ENCODE measurements at places on chromosomes 2 and 18.

GRCh38 chr2:203898657-203899056, 31.1 kb downstream of the CTLA4 start:
- DNase-seq, result no peak

DNA sequence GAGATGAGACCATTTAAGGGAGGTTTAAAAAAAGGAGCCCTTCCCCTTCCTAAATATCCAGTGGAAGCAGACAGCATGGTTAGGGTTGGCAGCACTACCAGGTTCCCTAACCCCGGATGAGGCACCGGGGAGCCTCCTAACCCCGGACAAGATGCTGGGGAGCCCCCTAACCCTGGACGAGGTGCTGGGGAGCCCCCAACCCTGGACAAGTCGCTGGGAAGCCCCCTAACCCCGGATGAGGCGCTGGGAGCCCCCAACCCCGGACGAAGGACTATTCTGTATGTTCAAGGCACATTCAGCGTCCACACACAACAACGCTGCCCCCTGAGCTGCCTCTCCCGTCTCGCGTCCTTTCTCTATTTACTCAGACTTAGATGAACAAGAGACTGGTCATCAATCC, 51.9 kb downstream of the ANKMY1 start:
- DNase-seq, result no peak

DNA sequence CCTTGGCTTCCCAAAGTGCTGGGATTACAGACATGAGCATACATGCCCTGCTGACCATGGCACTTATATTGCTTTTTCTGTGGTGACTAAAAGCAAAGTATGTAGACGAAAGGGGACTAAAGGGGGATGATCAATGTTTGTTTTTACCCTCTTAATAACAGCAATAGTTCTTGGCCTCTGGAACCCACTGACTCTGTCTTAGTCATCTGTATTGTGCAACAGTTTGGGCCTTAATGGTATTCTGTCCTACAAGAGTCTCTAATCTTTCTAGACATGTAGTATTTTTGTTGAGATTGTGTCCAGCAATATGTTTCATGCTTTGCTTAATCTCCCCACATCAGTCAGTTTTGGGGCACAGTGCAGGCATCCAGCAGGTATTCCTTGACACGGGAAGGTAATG, 359.9 kb upstream of the FANCL start:
- no peak for DNase-seq

- DNase-seq, result no peak
These were observed 987.4 kb downstream of the SUCLG1 start for GRCh38 chr2:83471655-83472054.

DNA sequence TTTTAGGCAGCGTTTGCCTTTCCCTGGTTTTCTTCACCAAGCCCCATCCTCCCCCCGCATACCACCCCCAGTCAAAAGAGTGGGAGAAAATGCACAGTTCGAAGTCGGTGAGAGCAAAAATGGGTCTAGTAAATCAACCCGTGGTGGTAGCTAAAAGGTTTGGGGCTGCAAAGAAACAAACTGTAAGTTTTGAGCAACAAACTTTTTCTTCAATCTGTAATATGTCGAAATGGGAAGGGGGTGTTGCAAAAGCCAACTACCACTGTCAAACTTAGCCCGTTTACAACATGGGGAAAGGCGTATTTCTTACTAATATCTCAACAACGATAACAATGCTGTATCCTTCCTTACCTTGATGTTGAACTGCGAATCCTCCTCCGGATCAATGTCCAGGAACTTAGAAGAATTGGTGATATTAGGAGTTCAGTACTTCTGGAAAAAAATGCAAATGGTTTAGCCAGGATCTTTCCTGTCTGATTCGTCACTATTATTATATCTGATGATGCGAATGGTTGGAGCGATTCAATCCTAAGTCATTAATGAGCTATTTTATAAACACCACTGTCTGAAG, 2.4 kb upstream of the SATB2 start:
- DNase-seq, result peak; percentile 16

DNA sequence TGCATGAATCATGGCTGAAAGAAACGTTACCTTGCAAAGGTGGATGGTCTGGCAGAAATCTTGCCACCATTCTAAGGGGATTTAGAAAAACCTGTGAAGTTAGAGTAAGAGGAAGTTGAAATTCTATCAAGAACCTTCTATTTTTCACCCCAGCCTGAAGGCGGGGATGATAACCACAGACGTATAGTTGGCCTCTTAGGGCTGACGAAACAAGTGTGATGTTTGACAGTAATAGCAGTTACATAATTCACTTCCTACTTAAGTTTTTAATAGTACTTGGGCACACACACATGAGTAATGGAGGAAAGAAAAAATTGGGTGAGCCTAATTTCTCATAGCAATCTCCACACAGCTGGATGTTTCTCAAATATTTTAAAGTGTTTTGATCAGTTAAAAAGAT, 336.6 kb upstream of the SALL3 start:
- peak; percentile 20 for DNase-seq

- no peak for DNase-seq
These were observed 3.2 kb upstream of the TTC39C start for GRCh38 chr18:24011123-24011917.

- no peak for DNase-seq
These were observed 25.3 kb upstream of the SMAD7 start for GRCh38 chr18:48975817-48976649.

- DNase-seq, result no peak
These were observed 182.7 kb downstream of the INHBB start for GRCh38 chr2:120528693-120529076.

DNA sequence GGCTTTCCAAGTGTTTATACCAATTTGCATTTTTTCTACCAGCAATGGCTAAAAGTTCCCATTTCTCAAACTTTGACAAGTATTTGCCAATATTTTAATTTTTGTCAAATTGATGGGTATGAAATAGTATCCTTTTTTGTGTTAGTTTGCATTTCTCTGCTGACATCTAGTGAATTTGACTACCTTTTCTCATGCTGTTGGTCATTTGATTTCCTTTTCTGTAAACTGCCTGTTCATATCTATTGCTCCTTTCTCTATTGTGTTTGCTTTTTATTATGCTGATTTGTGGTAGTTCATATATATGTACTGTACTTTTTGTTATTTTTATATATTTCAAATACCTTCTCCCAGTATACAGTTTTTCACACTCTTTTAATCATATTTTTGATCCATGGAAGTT, 149.4 kb downstream of the PMAIP1 start:
- no peak for DNase-seq

DNA sequence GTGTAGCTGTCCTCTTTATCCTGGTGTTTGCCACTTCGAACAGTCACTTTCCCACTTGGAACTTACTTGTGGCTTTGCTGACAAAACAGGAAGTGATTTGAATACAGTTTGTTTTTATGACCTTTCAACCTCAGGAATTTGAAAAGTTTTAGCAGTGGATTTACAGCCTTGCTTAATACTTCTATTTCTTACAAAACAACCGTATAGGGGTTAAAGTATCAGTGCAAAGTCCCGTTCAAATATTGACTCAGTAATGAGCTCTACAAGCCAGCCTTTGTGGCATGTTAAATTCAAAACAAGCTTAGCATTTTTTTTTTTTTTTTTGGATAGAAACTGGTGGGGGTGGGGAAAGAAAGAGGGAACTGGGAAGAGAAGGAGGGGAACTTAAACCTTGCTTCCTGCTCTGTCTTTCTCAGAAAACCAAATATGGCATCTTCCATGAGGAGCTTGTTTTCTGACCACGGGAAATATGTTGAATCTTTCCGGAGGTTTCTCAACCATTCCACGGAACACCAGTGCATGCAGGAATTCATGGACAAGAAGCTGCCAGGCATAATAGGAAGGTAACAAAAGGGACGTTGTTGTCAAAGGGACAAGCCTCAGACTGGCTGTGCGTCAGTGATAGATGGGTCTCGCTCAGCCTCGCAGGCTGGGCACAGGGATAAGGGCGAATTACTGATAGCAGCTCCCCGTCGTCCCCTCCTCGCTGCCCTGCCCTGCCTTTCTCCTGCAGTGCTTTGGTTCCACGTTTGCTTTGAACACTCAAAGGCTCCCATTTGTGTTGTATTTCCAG, at the start of gene HNMT:
TSS of gene HNMT (plus strand) at position 408 of the 793 bp plus-strand sequence. CDS start at position 427, 19 bp downstream.
- no peak for DNase-seq

DNA sequence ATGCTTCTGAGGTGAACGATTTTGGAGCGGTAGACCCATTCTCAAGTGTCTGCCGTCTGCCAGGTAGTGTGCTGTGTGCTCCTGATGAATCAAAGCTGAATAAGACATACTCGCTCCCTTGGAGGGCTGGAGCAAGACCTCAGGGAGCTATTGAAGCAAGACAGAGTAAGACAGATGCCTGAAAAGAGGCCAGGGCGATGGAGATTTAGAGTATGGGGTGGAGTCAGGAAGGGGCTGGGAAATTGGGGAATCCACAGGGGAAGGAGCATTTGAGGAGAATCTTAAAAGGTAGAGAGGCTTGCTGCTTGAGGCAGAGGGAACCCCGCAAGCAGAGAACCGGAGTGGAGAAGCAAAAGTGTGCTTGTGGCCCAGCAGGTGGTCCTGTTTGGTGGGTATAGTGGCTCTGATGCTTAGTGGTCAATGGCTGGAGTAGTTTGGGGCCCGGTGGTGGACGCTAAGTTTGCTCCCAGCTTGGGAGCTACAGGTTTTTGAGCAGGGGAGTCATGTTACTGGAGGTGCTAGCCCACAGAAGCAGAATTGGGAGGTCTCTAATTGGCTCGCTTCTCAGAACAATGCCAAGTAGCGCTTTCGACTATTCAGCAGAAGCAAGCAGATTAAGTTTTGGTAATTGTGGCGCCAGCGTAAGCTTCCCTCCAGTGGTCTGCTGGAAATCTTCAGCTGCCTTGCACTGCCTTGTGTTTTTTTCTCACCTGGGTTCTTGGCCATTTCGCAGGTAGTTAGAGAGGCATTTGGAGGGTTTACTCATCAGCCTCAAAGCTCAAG, 2.0 kb downstream of the CNNM4 start:
- no peak for DNase-seq

DNA sequence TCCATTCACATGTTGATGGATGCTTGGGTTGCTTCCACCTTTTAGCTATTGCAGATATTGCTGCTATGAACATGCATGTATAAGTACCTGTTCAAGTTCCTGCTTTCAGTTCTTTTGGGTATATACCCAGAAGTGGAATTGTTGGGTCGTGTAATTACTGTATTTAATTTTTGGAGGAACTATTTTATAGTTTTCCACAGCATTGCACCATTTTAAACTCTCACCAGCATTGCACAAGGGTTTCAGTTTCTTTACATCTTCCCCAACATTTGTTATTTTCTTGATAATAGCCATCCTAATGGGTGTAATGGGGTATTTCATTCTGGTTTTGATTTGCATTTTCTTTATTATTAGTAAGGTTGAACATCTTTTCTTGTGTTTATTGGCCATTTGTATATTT, 16.0 kb downstream of the ACTR3 start:
- DNase-seq, result no peak

DNA sequence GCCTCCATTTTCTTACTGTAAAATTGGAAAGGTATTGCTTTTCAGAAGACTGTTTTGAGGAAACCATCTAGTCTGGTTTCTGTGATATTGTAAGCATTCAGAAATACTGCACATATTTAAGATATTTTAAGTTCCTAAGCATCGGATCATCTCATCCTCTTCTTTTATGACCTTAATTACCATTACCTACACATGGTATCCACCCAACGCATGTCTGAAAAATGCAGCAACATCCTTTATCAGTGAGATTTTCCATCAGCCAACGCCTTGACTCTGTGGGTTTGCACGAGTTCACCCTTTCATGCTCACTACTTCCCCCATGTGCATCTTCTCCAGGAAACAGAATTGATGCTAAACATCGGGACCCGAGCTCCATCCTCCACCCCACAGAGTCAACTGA, 84.3 kb downstream of the COL4A4 start:
- no peak for DNase-seq

DNA sequence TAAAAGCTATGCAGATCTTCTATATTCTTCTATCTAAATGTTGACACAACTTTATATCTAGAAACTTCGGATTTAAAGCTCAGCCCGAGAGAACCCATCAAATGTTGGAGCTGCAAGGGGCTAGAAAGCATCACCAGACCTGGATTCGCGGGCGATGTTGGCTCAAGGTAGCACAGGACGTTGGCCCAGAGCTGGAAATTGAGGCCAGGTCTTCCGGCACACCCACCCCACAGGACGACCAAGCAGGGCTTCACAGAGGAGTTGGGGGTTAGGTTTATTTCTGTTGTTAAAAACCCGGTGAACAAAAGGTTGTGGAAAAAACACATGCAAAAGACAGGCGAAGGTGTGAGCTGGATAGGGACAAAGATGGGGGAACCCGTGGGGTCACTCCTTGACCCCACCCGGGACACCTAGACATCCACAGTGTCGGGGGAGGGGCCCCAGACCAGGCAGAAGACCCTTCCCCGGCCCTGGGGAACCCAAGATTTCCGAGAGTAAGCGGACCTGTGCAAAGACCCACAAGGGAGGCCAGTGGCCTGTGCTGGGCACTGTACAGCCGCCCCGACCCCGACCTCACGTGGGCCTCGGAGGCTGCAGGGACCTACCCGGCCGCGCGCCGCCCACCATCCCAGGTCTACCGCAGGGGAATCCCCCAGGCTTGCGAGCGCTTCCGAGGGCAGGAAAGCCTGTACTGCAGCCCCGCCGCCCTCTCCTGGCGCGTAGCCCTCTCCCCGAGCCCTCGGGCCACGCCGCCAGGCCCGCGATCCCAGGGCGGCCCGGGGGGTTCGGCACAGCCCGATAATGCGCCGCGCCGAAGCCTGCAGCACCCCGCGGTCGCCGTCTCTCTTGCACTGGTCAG, 1.8 kb upstream of the AGBL5 start:
- DNase-seq, result no peak

DNA sequence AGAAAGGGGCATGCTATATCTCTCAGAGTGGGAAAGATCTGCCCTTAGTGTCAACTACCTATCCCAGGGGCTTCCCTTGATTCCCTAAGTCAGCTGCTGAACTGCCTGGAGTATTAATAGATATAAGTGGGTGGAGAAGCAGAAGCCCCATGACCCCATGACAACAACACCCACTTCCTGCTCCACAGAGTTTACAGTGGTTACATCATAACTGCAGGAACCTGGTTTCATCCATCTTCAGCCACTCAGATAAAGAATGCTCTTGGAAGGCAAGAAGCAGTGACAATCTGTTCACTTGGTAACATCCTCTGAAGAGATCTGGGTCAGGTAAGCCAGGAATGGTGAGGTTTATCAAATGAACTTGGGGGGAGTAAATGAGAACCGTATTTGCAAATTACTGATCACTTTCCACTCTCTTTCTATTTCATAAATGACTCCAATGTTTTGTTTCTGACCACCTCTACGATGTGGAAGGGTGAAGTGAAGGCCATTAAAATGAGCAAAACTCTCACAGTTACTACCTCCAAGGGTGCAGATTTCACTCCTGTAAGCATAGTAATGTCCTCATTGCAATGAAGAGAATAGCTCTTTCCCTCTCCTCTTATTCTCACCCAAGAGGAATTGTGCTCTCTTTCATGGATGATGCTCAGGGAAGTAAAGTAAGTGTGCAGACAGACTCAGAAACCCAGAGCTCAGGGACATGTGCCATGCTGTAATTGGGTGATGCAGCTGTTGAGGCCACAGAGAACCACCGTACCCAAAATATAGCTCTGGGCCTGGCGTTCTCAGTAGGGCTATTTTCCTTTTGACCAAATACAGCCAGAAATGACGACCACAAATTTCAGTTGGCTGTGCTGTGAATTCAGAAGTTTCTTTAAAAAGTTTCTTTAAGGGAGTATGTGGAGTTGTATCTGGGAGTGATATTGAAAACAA, 192.8 kb upstream of the APCDD1 start:
- no peak for DNase-seq
